ENCODE measurements at places on chromosomes 12 and 14.

- no peak for DNase-seq
These were observed 17.9 kb upstream of the RND1 start for GRCh38 chr12:48883305-48884161.

GRCh38 chr14:68585690-68586089, 207.2 kb downstream of the ZFP36L1 start:
- no peak for DNase-seq

DNA sequence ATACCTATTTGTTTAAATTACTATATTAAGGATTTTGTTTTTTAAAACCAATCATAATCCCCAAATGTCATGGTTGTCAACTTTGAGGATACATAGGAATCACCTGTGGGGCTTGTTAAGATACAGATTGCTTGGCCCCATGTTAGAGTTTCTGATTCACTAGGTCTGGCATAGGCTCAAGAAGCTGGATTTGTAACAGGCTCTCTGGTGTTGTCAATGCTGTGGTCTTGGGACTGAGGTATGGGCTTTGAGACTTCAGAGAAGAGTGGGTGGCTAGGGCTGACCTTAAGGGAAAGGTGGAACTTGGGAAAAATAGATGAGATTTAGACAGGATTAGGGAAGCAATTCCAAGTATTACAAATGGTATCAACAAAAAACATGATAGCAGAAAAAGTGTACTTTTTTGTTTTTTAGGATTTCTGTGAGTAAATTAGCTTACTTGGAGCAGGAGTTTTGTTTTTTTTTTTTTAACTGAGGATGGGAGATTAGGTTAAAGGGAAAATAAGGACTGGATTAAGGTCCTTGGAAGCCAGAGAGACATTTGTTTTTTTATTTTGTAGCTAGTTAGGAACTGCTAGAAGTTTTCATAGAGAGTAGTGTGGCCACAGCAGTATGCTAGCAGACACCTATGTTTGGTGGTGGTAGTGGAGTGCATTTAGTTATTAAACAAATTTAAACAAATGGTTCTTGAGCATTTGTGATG, 88.6 kb downstream of the RAD51B start:
- DNase-seq = no peak

DNA sequence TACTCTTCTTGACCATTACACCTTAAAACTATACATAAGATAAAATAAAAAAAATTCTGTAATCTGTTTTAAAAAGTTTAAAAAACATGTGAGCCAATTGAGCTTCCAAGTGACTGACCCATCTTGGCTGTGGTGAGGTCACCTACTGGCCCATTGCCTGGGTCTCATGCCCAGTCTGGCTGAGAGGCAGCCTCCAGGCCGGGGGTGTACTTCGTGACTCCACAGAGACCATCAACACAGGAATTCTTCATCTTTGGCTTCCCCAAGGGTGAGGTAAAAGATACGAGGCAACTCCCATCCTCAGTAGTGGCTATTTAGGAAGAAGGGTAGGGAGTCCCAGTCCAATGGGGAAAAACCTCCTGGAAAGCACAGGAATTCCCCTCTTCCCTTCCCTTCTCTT, 113.2 kb downstream of the APAF1 start:
- no peak for DNase-seq

DNA sequence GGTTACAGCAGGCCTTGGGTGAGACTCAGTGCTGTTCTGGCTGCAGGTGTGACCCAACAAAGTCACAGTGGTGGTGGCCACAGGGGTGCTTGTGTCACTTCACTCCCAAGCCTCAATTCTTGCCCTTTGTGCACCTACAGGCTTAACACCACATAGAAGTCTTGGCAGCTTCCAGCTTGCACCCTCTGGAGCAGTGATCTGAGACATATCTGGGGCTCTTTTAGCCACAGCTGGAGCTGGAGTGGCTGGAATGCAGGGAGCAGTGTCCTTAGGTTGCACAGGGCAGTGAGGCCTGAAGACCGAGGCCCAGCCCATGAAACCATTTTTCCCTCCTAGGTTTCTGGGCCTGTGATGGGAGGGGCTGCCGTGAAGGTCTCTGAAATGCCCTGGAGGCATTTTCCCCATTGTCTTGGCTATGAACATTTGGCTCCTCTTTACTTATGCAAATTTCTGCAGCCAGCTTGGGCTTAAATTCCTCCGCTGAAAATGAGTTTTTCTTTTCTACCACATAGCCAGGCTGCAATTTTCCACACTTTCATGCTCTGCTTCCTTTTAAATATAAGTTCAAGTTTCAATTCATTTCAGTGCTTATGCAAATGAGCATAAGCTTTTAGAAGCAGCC, 37.7 kb downstream of the ADAM21 start:
- no peak for DNase-seq

- DNase-seq = no peak
These were observed 10.9 kb upstream of the ADSS1 start for GRCh38 chr14:104712881-104713734.

- no peak for DNase-seq
These were observed 35.0 kb downstream of the TPH2 start for GRCh38 chr12:71973687-71974086.

- DNase-seq = no peak
These were observed 8.9 kb downstream of the C3AR1 start for GRCh38 chr12:8057306-8057705.

DNA sequence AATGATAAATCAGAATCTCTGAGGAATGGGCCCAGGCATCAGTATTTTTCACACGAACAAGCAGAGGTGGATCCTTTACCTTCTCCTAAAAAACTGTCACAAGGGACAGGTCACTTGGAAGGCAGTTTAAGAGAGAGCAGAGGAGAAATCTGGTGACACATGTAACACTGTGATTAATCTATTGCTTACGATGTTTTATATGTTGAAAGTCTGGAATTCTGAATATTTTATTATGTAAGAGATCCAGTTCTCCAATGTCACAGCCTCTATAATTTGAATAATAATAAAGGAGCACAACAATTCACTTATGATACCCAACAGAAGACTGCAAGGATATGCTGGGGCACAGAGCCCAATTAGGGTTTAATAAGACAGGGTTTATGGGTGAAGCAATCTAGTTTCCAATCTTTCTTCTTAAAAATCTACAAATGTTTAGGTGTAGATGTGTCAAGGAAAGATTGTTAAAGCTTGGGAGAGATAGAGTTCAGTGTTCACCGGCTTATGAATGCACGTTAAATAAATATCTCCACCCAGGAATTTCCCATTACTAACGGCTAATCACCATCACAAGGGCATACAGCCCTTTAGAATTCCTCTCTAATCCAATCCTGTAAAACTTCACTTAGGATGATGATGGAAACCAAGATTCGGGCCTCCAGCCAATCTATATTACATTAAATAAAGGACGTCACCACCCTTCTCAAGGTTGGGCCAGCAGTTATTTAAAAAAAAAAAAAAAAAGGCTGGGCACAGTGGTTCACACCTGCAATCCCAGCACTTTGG, 23.4 kb downstream of the DUSP16 start:
- DNase-seq = no peak

DNA sequence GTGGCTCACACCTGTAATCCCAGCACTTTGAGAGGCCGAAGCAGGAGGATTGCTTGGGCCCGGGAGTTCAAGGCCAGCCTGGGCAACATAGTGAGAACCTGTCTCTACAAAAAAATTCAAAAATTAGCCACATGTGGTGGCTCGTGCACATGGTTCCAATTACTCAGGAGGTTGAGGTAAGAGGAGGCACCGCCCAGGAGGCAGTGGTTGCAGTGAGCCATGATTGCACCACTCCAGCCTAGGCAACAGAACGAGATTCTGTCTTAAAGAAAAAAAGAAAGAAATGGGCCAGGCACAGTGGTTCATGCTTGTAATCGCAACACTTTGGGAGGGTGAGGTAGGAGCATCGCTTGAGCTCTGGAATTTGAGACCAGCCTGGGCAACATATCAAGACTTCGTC, 33.5 kb downstream of the MAP1LC3B2 start:
- no peak for DNase-seq

- no peak for DNase-seq
These were observed 161.7 kb upstream of the PLEKHA5 start for GRCh38 chr12:18967814-18968213.

- DNase-seq = no peak
These were observed 56.1 kb upstream of the NCOR2 start for GRCh38 chr12:124623344-124624035.

- no peak for DNase-seq
These were observed 409.5 kb downstream of the SLC6A15 start for GRCh38 chr12:84502907-84503787.

- DNase-seq = no peak
These were observed 14.0 kb downstream of the SYNE3 start for GRCh38 chr14:95502381-95502950.

GRCh38 chr12:114817571-114818425, 133.8 kb upstream of the TBX3 start:
- no peak for DNase-seq

GRCh38 chr14:100589071-100589759, 2.0 kb upstream of the BEGAIN start:
- no peak for DNase-seq

DNA sequence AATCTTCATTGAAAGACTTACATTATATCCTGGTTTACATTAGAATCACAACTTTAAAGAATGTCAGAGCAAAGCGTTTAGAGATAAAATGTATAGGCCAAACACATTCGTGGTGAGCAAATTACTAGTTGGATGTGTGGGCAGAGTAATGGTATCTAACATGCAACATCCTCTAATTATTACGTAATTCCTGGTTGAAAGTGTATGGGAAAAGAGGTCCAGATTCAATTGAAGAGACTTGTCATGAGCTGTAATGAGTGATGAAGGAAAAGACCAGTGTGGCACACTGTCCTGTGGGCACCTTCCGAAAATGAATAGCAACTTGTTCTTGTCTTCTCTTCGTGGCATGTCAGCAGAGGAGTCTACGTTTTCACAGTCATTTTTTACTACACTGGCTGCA, 192.8 kb downstream of the LRIG3 start:
- no peak for DNase-seq

GRCh38 chr12:61095111-61095510, 1165.1 kb upstream of the USP15 start:
- DNase-seq = no peak

- no peak for DNase-seq
These were observed 355.5 kb downstream of the SNAPC1 start for GRCh38 chr14:62117751-62118105.
